ENCODE measurements at places on chromosomes 5 and 9.

DNA sequence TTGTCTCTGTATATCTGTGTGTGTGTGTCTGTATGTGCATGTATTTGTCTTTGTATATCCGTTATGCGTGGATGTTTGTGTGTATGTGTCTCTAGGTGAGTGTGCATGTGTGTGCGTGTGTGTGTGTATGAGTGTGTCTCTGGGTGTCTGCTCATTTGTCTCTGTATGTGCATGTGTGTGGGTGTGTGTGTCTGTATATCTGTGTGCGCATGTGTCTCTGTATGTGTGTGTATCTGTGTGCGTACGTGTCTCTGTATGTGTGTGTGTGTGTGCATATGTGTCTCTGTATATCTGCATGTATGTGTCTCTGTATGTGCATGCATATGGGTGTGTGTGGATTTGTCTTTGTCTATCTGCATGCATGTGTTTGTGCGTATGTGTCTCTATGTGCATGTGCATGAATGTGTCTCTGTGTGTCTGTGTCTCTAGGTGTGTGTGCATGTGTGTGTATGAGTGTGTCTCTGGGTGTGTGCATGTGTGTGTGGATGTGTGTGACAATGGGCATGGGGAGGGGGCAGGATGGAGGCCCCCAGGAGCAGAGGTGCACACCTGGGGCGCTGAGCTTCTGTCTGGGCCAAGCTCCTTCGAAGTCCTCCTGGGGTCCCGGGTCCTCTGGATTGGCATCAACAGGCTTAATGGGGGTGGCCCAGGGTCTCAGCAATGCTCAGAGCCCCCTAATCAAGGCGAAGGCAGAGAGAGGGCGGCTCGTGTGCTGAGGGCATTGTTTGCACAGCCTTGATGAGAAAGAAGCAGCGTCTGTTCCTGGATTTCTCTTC lies 373.4 kb upstream of the IRX4 start:
- no peak for DNase-seq

DNA sequence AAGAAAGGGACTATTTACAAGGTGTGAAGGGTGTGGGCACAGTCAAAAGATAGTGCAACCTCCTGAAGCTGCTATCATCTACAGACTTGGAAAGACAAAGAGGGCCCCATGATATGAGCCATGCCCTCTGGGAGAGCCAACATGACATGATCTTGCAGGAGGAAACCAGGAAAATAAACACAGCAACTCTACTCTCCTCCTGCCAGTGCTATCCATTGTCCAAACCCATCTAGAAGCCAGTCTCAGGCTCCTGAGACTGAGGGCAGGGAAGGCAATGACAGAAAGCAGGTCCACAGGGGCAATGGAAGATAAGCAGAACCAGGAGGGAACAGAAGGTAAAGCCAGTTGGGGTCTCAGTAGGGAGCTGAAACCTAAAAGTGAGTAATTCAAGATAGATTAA lies 37.1 kb downstream of the PLPP1 start:
- no peak for DNase-seq

DNA sequence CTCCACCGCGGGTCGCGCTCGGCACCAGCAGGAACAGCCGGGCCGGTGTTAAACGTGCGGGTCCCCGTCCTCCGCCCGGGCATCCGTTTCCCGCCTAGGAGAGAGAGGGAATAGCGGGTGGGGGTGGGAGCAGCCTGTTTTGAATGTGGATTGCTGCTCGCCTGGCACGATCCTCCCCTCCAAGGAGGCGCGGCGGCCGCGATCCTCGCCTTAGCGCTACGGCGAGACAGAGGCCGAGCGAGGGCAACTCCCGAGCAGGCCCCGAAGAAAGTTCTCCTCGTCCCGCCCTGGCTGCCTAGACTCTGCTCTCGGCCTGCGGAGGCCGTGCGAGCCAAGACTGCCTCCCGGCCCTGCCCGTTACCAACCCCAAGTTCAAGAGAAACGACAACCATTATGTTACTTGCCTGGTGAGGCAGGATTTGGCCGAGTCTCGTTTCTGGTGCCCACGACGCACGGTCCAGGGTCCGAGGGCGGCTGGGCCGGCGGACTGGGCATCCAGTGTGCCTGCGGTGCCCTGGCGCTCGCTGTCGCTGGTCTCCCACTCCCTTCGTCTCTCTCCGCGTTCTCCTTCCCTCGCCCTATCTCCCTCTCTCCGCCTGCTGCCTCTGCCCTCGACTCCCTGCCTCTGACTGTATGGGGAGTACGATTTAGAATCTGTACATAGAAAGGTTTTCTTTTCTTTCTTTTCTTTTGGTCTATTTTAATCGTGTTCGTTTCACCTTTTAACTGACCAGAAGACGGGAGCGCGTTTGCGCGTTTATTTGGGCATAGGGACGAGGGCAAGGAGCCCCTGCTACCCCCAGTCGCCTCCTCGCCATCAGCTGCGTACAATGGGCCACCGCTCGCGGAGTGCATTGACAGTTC lies 724 bp downstream of the NR2F1-AS1 start:
- DNase-seq = peak; percentile 49

DNA sequence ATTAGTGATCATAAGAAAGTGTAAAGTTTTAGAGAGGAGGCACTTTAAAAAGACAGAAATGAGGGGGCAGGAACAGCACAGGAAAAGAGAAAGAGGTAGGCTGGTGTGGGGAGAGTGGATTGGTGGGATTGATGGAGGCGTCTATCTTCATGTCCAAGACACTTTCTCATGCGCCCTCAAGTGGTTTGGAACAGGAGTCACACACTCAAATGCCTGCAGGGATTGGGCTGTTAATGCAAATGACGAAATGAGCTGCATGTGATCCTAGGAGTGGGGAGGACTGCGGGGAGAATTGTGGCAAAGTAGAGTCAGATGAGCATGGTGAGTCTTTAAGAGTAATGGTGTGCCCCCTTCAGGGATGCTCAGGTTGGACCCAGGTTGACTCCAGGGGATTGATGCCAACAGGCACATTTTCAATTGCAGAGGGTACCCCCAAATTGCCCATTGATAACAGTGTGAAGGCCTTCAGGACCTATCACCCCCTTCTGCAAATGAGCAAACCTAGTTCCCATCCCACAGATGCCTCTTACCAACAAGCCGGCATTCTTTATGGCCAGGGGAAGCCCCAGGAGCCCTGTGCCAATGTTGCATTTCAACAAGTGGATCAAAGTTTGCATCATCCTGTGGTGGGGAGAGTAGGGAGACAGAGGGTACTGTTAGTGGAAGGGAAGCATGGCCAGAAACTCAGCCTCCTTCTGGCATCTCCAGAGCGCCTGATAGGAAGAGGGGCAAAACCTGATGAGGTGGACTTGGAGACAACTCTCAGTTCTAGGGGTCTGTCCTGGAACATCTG lies 5.3 kb downstream of the SLC36A3 start:
- peak; percentile 20 for DNase-seq

- no peak for DNase-seq
Measured at GRCh38 chr9:90309809-90310520, 332.7 kb downstream of the DIRAS2 start.

DNA sequence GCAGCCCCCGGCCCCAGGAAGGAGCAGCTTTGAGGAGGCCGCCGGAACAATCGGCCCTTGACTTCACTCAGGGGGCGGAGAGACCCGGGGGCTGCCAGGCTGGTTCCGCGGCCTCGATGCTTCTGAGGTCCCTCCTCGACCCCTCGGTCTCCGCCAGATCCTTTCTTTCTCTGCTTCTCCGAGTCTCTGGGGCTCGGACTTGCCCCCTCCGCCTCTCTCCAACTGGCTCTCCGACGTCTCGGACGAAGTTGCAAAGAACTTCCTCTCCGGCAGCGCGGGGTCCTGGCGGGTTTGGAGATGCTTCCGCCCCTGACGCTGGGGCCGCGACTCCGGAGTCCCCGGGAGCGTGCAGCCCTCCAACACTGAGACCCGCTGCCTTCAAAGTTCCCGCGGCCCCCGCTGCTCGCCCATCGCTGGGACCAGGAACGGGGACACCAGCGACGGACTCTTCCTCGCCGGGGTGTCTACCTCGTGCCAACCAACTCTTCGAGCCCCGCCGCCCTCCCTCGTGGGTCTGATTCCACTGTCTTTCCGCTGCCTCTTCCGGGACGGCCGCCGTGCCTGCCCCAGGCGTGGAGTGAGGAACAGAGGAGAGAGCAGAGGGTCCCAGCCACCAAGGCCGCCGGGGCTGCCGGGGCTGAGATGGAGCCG lies 7.0 kb downstream of the PAX5 start:
- DNase-seq = no peak

- DNase-seq = no peak
Measured at GRCh38 chr9:91677822-91678436, 254.3 kb upstream of the NFIL3 start.

GRCh38 chr9:127519301-127520166 lies 68.2 kb downstream of the LRSAM1 start:
- no peak for DNase-seq

DNA sequence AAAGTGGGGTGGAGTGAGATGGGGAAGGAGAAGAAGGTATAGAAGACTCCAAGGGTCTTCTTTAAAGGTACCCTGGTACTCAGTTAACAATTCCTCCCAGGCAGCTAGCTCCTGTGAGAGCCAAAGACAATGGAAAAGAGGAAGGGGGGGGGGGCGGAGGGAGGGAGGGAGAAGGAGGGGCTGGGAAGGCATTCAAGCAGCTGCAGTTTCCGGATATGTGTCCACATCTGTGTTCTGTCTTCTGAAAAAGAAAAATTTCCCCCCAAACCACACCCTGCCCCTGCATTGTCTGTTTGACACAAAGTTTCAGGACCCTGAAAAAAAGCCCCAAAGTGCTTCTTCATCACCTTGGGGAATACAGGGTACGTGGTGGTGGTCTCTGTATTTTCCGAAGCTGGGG lies 11.1 kb downstream of the SPRY4 start:
- DNase-seq = no peak

DNA sequence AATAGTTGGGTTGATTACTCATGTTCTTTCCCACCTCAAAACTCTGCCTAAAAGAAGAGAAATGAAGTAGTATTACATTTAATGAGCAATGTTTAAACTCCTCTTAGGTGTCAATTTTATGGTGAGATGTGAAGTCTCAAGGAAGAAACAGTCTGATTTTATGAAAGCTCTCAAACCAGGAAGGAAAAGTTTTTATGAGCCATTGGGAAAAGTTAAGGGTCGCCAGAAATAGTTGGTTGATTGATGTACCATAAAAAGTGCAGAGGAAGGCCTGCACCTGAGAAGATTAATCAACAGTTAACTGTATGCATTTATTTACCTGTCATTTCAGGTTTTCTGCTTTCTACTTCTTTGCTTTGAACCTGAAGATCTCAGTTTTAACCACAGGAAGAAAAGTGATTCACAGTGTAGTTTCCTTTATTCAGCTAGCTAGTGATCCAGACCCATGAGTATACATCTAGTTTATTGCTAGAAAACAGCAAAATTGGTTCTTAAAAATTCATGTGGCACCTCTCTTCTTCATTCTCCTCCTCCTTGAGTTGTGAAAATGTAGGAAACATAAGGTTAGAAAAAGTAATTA lies 133.1 kb downstream of the CSNK1G3 start:
- DNase-seq = no peak

DNA sequence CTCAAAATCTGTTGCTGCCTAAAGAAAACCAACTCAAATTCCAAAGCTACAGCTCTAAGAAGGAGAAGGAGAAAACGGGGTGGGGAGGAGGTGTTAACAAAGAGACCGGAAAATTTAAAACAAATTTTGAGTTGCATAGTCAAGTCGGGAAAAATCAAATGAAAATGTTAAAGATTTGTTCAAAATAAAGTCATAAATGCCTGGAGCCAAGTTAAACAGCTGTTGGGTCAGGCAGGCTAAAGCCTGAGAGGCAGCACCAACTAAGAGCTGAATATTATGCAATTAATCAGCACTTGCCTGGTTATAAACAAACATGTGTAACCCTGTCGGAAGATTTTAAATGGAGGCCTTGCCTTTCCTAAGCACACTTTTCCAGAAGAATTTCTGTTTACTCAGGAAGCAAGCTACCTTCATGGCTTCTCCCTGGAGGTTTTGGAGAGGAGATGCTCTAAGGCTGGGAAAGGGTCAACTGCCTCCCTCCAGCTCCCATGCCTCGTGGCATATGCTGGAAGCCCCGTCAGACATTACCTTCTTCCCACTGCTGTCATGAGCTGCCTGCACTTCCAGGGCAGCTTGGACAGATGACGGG lies 270.5 kb downstream of the DMRT2 start:
- DNase-seq = no peak

- no peak for DNase-seq
Measured at GRCh38 chr5:29899583-29899982, 1293.9 kb upstream of the CDH6 start.

DNA sequence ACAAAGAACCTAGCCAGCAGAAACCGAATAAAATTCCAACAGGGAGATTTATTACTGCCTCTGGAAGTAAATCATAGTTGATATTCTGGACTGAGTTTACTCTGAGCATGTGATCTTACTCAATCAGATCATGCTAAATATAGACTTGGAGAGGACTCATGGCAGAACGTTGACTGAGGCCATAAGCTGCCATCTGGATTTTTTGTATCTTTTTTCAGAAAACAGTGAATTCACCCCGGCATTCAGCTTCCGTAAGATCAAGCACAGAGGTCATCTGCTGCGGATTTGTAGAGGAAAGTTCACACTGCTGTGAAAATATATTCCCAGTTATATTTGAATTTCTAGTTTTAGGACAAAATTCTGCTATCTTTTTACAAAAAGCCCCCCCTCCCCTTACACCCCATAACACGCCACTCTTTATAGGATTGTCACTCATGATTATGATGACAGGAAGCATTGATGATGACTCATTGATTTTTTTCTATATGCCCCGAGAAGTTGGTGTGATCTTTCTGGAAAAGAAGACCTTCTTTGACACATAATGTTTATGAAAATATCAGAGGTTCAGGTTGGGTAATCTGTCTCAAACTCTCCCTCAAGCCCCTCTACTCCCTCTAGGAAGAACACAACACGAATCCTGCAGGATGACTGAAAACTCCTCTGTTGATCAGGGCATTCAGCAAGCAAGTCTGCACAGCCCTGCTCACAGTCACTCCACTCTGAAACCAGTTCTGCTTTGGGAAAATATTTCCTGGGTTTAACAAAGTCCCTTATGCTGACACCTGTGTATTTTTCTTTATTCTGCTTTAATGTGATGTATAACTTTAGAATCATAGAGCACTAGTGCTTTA lies 70.8 kb downstream of the NXNL2 start:
- DNase-seq = no peak

DNA sequence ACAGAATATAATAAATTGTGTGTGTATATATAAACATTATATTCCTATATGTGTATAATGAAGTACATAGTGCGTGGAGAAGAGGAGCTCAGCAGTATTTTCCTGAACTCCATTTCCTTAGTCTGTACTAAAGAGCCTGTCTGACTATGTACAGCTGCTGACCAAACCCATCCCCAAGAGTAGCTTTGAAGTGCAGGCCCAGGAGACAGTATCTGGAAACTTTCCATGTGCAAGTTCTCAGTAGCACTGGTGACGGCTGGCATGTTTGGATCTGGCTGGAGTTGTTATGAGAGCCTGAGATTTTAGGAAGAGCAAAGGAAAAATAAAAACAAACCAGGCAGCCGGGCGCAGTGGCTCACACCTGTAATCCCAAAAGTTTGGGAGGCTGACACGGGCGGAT lies 244.2 kb downstream of the RFK start:
- DNase-seq = peak; percentile 40

GRCh38 chr9:11779971-11780370 lies 913.2 kb upstream of the TYRP1 start:
- no peak for DNase-seq
